CD4-positive, alpha-beta memory T cell (primary cell): ENCODE measurements at places on chromosomes 7 and 10.

GRCh38 chr7:85498031-85498430 is 311.2 kb upstream of the SEMA3D start:
- DNase-seq: no peak

GRCh38 chr10:819816-820215 is 111.7 kb downstream of the LARP4B start:
- DNase-seq: no peak

GRCh38 chr7:138564365-138564764 is 104.3 kb downstream of the TRIM24 start:
- no peak for DNase-seq

DNA sequence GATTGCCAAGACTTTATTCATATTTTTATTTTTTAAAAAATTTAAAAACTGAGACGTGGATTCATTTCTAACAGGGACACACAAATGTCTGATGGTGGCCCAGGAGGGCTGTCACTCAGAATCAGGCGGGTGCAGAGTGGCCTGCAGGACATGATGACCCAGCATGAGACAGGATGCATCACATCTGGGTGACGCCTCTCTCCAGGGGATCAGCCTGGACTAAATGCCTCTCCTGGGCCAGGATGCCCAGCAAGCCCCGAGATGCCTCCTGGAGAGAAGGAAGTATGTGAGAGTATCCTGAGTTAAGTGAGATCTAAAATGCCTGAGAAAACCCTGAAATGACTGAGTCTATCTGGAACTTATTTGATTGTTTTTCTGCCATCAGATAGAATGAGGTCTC is 16.9 kb upstream of the MTURN start:
- DNase-seq: no peak

- DNase-seq: no peak
Observed at GRCh38 chr7:53531-53930, 138.8 kb upstream of the FAM20C start.
